Foreskin melanocyte (primary cell): ENCODE measurements at places on chromosomes 1 and 21.

DNA sequence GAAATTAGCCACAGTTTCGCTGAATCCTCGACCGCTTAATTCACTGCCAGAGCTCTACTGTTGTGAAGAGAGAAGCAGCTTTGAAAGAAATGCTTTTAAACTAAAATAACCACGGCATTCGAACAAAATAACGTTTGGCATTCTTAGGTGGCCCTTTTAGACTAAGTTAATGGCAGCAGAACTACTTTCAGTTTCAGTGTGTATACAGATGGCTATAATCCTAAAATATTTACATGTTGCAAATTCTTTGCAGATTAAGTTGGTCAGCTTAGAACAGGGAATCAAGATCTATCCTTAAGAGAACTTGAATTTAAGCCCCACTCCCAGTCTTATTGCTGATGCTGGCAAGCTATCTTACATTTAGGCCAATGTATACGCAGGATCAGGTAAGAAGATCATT lies 62.7 kb downstream of the ADSS2 start:
- DNase-seq = peak; percentile 5

DNA sequence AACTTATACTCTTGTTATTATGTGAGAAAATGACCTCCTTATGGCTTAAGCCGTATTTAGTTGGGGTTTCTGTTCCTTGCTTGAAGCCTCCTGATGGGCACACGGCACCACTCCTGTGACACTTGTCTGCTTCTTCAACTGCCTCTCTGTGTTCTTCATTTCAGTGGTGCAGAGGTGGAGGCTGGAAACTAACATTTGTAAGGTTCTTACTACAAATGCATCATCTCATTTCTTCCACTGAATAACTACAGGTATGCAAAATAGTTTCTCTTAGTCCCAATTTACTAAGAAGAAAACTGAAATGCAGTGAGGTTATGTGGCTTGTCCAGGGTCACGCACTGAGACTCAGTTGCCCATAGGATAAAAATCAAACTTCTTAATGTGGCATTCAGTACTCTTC lies 23.6 kb upstream of the ZNF362 start:
- DNase-seq = no peak

DNA sequence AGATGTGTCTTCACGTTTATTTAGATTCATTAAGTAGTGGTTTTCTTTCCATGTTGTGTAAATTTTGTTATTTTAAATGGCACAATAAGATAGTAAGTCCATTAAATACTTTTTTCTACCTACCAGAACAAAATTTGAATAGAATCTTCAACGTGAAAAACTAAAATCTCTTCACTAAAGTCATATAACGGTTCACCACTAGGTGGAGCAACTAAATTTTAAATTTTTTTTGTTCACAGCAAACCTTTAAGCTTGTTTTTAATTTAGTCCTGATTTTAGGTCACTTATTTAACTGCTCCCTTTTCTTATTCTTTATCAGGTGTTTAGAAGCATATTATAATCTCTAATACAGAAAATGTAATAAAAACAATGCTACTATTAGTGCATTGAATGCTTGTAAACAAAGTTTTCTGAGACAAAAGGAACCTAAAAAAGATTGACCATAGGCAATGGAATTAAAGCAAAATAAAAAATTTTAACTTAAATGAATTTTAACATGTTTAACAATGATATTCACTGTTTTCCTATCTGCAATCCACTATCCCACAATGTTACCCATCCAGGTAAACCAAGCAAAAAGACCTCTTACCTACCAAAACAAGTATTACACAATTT lies 28.3 kb upstream of the PKN2 start:
- DNase-seq = peak; percentile 14

DNA sequence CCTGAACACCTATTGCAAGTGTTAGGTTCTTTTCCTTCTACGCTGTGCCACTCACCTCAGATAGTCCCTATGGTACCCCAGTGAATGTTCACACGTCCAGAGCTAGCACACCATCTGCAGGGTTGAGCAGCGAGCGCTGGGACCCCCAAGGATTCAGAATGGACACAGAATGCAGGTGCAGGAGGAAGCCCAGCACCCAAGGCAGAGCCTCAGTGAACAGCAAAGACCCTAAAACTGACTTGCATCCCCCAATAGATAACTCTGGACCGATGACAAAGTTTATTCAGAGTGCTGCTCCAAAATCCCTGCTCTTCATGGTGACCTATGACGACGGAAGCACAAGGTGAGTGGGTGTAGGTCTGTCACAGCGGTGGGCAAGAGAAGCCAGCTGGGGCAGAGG lies 15.1 kb upstream of the MX2 start:
- DNase-seq = no peak

GRCh38 chr1:7469255-7469938 lies 301.7 kb upstream of the VAMP3 start:
- DNase-seq = no peak

GRCh38 chr1:194298007-194298598 lies 1111.7 kb upstream of the B3GALT2 start:
- no peak for DNase-seq

DNA sequence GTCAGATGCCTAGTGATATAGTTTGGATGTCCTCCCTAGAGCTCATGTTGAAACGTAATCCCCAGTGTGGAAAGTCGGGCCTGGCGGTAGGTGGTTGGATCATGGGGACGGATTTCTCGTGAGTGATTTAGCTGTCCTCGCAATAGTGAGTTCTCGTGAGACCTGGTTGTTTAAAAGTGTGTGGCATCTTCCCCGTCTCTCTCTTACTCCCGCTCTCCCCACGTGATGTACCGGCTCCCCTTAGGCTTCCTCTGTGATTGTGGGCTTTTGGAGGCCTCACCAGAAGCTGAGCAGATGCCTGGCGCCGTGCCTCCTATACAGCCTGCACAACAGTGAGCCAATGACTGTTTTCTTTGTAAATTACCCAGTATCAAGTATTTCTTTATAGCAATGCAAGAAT lies 264.5 kb downstream of the TTLL7 start:
- no peak for DNase-seq

- no peak for DNase-seq
Measured at GRCh38 chr1:204904228-204904810, 33.7 kb downstream of the NFASC start.

DNA sequence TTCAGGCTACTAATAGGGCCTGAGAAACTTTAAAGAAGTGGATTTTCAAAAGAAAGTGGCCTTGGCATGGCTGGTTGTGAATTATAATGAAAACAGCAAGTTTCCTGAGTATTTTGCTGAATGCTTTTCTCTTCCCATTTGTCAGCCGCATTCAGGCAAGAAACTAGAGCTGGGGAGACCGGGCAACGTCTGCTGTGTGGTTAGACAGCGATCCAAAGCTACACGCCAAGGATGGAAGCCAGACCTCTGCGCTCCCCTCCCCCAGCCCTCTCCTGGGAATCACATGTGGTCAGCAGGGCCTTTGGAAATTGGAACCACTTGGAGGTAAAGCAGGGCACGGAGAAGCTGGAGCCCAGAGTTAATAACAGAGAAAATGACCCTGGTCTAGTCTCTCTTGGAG lies 114.1 kb upstream of the CD34 start:
- no peak for DNase-seq

DNA sequence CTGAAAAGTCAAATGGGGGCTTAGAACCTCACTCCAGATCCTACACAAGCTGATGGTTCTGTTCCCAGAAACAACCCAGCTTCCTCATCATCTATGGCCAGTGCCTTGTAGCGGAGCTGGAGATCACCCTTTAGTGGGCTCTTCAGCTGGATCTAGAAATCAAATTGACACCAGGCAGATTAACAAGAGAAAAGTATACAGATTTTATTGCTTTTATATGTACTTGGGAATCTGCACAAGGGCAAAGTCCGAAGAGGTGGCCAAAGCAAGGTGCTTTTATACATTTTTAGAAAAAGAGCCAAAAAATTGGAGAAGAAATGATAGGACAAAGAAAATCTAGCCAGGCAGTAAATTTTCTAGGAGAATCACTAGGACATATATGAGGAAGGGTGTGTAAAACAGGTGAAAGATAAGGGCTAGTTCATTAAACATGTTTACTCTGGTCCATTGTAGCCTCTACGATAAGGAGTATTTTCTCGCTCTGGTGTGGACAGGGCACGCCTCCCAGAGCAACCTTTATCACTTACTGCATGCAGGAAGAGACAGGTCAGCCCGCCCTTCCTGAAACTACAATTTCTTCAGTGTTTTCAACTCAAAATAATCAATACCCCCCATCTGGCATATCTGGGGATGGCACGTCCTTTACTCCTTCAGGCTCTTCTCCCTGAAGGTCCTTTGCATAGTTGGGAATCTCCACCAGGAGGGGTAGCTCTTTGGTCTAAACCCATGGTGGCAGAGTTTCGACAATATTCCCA lies 14.0 kb upstream of the LGALS8 start:
- DNase-seq = no peak

DNA sequence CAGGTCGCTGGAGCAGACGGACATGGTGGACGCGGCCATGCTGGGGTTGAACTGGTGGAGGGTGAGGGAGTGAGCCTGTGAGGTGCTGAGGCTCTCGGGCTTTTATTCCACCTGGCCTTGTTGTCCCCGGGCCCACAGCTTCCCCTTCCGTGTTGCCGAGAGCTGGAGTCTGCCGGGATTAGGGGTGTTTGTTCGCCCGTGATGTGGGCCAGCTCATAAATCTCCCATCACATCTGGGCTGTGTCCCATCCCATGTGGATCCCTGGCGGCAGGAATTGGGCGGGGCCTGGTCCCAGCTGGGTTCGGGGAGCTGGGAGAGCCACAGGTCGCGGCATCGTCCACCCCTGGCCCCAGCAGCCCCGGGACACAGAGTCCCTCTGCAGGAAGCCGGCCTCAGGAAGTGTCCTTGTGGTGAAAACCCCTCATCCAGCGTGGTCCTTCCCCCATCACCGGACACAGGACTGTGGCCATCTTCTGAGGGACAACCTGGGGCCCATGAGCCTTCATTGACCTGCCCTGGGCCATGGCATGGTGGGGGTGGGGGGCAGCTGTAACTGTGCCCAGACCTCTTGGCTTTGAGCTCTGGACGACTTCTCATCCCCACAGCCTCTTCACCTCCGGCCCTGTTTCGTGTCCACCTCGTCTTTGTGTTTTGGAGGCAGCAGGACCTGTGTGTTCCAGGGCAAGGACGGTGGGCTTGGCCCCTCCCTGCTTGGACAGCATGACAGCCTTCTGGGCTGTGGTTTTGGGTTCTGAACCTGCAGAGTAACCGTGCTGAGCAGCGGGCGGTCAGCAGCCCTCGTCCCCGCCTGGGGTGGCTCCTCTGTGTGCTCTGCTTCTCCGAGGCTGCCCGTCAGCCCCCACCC lies at the start of gene KRTAP10-6:
KRTAP10-6 (minus strand) TSS at position 60 of the 866 bp plus-strand sequence; CDS start at position 39, 21 bp downstream.
- no peak for DNase-seq
